ENCODE measurements at places on chromosomes 2 and 18. TPM values are rescaled to one million over a fixed set of nuclear protein-coding genes. Genes with fewer than 3 reads are reported as not detected.

- DNase-seq = peak; percentile 77
These were observed 173.9 kb downstream of the HDAC4 start for GRCh38 chr2:239226677-239227581.

DNA sequence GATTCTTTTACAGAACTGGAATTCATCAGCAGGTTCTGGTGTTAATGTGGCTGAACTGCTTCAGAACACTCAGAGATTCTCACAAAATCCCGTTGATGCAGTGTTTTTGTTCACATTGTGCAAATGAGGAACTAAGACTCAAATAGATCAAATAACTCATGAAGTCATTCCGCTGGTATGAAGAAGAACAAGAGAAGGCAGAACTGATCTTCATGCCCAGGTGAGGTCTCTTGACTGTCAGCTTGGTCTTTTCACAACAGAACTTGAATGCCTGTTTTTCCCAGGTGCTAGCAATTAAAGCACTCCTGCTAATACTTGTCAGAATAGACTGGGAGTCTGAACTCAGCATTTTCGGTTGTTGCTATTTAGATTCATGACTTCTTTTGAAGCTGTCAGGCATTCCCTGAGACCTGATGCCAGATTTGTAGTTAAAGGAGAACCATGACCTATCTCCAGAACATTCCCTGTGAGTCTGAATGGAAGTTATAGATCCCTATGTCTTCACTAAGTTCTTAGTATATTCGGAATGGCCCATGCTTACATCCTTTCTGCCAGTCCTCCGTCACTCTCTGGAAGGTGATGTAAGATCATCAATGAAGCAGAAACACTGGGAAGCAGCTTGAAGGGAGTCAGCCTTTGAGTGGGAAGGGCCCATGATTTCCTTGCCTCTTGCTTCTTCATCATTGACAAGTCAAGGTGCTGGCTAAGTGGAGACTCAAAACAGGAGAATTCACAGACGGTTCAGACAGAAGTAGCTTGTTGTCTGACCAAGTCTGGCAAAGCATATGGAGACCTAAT, 155.7 kb downstream of the MTCL1 start:
- DNase-seq = no peak

- DNase-seq = no peak
These were observed 30.6 kb downstream of the FAM178B start for GRCh38 chr2:96955762-96956161.

DNA sequence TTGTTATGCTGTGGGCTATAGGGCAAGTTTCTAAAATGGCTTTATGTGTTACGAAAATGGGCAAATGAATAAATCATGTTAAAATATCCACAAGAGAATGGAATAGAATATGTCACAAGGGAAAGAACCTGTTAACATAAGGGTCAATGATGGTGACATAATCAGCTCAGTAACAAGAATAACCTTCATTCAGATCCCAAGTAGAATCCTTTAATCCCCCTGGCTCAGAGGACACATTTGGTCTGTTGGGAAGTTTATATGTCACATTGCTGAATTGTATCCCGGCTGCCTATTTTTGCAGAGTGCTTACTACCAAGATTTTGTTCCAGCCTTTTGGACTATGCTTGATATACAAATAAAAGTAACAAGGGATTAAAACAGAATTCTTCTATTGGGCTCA, 13.1 kb upstream of the LGALSL start:
- DNase-seq = no peak

- DNase-seq = no peak
These were observed 290.3 kb upstream of the CCDC68 start for GRCh38 chr18:55249550-55249949.

GRCh38 chr2:109633284-109633961, 19.3 kb downstream of the SOWAHC start:
- no peak for DNase-seq

DNA sequence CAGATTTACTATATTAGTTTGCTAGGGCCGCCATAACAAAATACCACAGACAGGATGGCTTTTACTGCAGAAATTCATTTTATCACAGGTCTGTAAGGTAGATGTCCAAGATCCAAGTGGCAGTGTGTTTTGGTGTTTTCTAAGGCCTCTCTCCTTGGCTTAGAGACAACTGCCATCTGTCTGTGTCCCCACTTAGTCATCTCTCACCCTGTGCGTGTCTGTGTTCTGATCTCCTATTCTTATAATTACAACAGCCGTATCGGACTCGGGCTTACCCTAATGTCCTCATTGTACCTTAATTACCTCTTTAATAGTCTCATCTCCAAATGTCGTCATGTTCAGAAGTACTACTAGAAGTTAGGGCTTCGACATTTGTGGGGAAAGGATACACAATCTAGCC, 362.3 kb upstream of the CDH19 start:
- no peak for DNase-seq

DNA sequence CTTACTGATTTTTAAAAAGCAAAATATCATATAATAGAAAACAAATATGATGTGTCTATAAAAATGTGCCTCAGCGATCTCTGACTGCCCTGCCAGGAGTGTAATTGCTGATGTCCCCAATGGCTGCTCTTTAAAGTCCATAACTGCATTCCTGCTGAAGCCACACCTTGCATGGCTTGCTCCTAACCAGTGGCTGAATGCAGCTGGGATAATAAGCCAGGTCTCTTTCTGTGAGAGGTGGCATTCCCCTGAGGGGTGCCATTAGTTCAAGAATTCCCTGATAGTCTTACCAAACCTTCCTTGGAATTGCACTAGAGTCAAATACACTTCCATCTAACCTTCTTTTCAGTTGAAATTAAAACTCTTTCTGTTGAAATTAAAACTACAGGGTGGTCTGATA, 125.8 kb upstream of the ZNF804A start:
- DNase-seq = no peak

- peak; percentile 36 for DNase-seq
These were observed 111.5 kb upstream of the SH3BP4 start for GRCh38 chr2:234840336-234840735.

- no peak for DNase-seq
These were observed 143.5 kb downstream of the THADA start for GRCh38 chr2:43452318-43452731.

Gene CABLES1
- 0.98 TPM for total RNA-seq

Gene GAL3ST2
- not detected for total RNA-seq

Gene KLHL29
- total RNA-seq = 14.1 TPM

Gene MORN2
- total RNA-seq = 18.9 TPM

Gene CCDC141
- 5.9 TPM for total RNA-seq

Gene EPB41L5
- total RNA-seq = 16.0 TPM

Gene RPIA
- total RNA-seq = 18.9 TPM

Gene GATA6
- total RNA-seq = 0.91 TPM

All from psoas muscle (tissue), 8 donors.